SK-N-SH (cell line): ENCODE measurements at places on chromosomes 13 and 19. TPM values are rescaled to one million over a fixed set of nuclear protein-coding genes. Genes with fewer than 3 reads are reported as not detected.

The GTPBP3 gene
- 21.6 and 22.4 TPM in 2 replicates for polyA plus RNA-seq

The ZIC5 gene
- not detected in 2 replicates for polyA plus RNA-seq

GRCh38 chr13:46281779-46282178, 70.1 kb downstream of the LRRC63 start:
- H3K4me3 ChIP-seq: no peak overlapping the region
- H3K4me1 ChIP-seq: no peaks in the 10 kb centered on the region; the same call in 1 of the 2 replicates
- H3K27me3 ChIP-seq: no peaks in the 10 kb centered on the region

DNA sequence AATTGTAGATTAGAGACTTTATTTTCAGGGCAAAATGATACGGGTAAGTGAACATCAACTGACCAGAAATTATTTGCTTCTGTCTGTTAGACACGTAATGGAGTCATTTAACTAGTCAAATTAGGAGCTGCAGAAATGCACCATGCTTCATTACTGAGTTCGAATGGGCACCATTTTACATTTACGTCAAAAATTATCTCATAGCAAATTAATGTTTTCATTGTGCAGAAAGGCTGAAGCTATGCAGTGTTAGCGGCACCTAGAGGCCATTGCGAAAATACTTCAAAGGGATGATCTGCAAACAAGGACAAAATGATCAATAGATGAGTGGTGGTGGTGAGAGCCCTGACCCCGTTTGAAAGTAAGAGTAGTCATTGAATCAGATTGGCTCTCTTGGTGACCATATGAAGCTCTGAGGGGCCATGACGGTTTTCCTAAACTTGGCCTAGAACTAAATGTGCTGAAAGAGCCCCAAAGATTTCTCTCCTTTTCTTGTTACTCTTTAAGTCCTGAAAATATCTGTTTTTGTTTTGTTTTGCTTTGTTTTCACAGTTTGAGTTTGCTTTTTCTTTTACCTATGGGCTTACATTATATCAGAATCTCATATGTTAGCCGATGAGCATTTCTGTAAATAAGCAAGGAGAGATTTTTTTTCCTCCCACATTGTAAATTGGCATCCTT, 277.9 kb downstream of the ZNF536 start:
- H3K4me1 ChIP-seq: peaks cover 10% of the 10 kb centered on the region
- H3K27me3 ChIP-seq: no peaks in the 10 kb centered on the region
- no peaks in the 10 kb centered on the region for H3K36me3 ChIP-seq
- H3K4me3 ChIP-seq: no peak overlapping the region
- peak overlapping the region; percentile 39 for H3K27ac ChIP-seq
- DNase-seq: peak; percentile 70
